Stimulated activated CD8-positive, alpha-beta memory T cell treated with anti-CD3 and anti-CD28 coated beads, Interleukin-7, amount 100 ng/mL, for 1 hour (primary cell): ENCODE measurements at places on chromosomes 5 and 9.

DNA sequence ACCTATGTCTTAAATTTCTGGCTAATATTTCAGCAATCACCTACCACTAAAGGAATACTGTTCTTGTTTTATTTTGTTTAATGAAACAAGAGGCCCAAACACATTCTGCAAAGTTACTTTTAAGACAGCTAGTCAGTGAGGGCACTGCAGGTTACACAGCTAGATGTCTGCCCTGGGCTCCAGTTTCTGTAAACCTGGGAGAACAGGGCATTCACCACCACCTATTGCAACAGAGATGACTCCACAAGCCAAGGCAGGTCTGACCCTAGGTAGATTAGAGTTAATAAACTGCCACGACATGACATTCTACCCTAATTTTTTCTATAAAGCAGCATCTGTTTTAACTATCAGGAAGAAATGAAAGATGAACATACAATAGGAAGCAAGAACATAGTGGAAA, 90.8 kb downstream of the SLF1 start:
- no peak for DNase-seq

GRCh38 chr5:72378639-72379289, 58.6 kb downstream of the PTCD2 start:
- no peak for DNase-seq

DNA sequence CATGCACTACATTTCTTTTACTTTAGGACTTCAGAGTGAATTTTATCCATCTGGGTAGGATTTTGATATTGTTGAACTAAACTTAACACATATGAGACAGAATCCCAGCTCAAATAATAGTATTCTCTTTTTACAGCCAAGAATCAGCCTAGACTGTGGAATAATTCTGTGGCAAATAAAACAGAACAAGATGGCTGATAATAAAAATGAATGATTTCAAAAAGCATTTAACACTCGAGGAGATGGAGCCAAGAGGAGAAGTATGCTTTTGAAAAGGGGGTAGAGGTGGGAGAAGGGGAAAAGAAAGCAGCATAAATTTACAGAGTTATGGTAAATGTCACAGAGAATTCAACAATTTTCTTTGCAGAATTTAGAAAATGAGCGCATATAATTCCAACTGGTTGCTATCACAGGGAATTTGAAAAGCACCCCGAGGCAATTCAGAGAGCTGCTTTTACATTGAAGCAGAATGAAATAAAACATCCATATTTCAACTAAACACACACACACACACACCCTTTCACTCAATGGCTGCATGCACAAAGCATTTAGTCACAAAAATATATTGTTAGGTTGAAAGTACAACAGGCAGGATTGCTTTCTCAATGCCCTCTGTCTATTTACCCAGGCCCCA, 60.2 kb upstream of the DMAC1 start:
- DNase-seq: no peak

- DNase-seq: no peak
Observed at GRCh38 chr5:54480296-54480695, 24.8 kb downstream of the HSPB3 start.

- DNase-seq: no peak
Observed at GRCh38 chr5:122297587-122298298, 14.3 kb upstream of the SNCAIP start.

- DNase-seq: no peak
Observed at GRCh38 chr9:129382281-129383018, 204.4 kb upstream of the IER5L start.

GRCh38 chr5:71924980-71925379, 182.3 kb upstream of the MAP1B start:
- DNase-seq: no peak

DNA sequence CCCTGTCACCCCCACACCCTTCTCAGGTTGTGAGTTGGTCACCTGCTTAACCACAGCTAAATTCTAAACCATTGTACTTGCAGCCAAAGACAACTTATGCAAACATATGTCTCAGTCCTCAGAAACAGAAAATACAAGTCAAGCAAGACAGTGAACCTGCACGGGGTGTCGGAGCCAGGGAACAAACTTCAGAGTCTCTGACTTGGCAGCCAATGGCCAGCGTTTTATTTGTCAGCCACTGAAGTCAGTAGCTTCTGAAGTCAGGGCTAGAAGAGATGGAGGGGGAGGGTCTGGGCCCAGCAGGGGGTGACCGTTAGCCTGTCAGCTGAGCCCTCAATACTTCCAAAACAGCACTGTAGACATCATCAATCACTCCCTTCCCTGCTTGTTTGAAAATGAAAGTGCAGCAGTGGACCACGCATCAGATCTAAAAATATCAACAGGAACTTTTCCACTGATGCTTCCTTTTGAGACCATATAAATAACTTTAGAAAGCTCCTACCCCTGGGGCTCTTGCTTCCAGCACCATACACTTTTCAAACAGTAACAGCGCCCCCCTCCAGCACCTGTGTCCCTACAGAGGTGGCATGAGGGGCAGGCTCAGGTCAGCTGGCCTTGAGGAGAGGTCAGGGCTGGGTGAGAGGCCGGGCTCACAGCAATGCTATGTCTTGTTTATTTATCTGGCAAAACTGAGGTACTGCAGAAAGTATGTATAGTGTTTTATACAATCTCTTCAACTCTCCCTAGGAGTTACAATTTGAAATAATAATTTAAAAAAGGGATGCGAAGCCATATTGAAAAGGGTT, 142.5 kb downstream of the ACER2 start:
- no peak for DNase-seq

DNA sequence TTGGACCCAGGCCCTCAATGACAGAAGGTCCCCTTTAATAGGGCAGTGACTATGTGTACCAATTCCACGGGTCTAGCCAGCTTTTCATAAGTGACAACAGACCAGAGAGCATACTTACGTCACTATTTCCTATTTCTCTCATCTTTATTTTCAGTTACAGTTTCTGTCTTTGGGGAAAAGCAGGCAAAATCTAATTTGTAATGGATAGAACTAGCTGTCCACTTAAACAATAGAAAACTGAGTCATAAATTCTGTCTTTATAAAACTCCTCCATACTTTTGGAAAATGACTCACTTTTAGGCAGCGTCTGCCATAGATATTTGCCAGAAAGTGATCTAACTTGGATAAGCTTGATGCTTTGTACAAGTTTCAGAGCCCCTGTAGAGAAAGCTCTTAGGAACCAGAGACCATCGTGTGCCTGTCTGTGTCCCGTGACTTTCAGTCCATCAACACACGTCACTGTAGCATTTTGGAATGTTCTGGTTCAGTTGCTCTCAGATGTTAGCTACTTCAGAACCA, 101.9 kb downstream of the F2RL2 start:
- DNase-seq: no peak

DNA sequence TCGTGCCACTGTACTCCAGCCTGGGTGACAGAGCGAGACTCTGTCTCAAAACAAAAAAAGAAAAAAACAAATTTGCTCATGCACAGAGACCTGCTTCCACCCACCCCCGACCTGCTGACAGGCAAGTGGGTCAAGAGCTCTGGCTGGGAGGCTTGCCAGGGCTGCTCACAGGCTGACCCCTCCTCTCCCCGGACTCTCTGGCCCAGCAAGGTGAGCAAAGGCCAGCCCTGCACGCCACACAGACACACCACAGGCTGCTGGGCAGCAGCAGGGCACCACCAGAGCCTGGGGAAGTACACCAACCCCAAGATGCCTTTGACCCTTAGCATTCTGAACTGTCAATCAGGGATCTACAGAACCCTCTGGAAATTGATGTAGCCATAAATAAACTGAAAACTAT, 29.2 kb downstream of the NSUN2 start:
- DNase-seq: no peak

DNA sequence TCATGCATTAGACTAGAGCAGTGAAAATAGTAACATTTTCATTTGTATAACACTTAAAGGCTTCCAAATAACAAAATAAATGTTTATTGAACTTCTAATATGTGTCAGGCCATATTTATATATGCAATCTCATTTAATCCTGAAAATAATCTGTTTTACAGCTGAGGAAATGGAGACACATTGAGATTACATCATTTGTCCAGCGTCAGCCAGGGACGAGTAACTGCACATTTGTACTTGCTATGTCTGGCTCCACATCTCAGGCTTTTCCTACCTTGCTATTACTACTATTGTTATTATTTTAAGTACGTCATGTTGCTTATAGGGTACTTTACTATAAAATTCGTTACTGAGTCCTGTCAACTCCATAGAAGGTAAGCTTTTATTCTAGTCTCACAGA, 3.8 kb upstream of the C9 start:
- DNase-seq: no peak

GRCh38 chr9:99850736-99851499, 29.2 kb downstream of the NR4A3 start:
- DNase-seq: no peak

DNA sequence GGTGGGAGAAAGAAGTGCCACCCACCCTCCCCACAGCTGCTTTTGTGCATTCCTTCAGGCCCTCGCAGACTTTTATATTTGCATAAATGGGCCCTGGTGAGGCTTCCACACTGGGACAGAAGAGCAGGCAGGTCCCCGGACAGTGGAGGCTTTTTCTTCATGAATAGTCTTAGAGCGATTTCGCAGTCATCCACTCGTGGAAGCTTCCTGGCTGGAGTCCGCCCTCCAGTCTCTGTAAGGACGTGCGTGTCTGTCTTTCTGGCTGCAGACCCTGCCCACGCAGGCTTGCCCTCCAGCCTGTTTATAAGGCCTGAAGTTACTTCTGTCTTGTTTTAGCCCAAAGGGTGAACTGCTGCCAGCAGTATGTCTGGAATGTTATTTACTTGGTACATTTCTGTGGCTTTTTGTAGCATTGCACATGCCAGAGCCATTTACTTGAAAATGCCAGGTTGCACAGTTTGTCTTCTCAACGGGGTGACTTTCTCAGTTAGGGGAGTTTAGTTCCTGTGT, 195.7 kb downstream of the AOPEP start:
- DNase-seq: no peak

DNA sequence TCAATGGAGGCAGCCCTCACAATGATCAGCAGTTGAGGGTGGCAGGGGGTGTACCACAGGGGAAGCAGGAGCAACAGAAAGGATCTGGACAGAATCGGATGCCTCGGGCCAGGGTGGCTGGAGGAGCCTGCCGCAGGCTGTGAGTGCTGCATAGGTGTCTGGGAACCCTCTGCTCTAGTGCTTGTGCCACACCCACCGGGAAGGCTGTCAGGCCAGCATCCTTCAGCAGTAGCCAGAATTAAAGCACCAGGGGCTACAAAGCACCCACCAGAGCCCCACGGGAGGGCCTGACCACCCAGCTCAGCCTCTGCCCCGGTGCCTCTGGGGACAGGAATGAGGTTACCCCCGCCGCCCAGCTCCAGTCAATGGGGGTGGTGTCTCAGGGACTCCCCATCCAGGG, 49.0 kb downstream of the ARHGEF37 start:
- no peak for DNase-seq

- DNase-seq: no peak
Observed at GRCh38 chr5:134141331-134142050, 27.0 kb downstream of the TCF7 start.

DNA sequence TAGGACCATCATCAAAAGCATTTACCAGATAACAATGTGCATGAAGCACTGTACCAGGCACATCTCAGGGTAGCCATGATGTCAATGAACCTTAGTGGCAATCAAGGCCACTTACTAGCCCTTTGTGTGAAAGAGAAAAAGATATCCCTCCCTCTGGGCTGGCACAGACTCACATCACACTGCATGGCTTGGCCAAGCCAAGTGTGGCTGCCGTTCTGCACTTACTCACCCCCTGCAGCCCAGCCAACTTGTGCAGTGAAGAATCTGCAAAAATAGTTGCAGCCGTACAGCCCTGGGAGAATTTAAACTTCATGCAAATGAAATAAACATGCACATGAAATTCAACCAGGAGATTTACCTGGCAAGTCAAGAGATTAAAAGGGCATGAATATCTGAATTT, 333.5 kb downstream of the DEPDC1B start:
- no peak for DNase-seq

DNA sequence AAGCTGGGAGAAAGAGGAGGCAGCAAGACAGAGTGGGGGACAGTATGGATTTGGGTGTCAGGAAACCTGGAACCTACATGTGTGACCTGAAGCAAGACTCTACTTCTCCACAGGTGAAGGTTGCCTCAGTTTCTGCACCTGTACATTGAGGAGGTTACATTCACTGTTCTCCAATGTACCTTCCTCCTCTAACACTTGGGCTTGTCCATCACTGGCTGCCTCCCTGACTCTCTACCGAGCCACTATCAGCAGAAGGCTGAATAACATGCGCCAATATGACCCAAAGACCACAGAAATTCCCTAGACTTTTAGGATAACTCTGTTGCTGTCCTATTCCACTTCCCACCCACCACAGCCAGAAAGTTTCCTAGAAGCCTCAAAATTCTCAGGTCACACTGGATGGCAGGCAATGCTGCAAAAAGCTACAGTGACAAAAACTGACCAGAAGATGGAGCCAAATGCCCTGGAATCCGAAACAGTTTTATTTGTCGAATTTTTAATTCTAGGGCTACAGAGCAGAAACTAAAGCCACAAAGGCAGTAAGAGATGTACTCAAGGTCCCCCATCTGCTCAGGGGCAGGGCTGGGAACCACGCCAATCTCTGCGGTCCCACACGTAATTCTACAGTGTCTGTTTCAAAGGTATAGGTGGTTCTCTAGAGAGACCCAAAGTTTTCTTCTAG, 64.4 kb downstream of the FAM114A2 start:
- no peak for DNase-seq

DNA sequence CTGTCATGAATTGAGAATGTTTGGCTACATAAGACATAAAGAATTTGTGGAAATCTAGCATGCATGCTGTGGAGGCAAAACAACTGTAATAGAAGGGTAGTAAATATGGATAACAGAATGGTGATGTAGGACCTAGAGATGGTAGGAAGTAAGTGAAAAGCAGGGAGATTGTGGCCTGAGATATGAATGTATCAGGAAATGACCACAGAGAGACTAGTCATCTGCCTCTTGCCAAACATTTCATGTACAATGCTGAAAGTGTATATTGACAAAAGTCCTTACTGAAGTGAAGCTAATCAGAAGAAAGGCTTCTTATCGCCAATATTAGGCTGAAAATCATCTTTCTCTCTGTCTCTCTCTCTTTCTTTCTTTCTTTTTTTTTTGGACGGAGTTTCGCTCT, 873.1 kb upstream of the CTNND2 start:
- no peak for DNase-seq

DNA sequence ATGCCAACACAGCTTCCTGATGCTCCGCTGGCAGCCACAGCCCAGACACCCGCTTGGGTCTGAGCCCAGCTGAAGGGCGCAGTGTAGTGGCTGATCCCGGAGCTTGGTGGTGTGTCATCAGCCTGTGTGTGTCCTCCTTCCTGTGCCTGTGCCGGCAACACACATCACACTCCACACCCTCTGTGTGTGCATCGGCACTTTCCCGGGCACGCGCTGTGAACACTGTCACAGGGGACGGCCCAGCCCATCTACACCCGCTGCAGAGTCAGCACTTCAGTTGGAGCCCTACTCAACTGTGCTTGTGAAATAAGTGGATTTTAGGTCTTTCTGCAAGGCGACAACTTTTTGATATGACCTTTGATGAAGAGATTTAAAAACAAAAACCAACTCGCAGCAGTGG, 189.4 kb downstream of the IRX2 start:
- DNase-seq: no peak
